ENCODE measurements at places on chromosomes 11 and 22.

DNA sequence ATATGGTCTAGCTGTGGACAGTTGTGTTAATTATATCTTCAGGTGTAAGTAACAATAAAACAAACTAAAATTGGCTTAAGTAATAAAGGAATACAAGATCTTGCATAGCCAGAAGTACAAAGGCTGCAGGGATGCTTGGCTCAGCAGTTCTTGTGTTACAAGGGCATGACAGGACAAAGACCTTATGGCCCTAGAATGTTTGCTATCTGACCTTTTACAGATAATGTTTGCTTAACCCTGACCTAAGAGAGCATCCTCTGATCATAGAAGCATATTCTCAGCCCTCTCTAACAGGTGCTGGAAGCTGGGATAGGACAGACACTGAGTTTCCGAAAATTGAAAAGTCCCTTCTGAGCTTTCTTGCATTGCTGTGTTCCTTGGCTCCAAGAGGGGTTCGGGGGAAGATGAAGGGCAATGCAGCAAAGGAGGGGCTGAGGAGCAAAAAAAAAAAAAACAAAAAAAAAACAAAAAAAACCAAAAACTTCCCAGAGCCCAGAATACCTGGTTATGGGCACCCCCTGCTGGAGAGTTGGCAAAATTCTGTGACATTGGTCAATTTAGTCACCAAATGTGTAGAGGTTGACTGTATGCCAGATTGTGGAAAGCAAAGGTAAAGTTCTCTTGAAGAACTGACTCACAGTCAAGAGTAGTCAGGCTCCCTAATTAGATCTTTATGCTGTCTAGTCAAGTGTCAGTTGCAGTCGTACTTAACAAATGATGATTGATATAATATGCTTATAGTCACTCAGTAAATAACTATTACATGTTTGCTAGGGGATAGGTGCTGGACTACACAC, 10.4 kb upstream of the HIKESHI start:
- DNase-seq: peak; percentile 69

GRCh38 chr11:71311176-71311925, 59.0 kb upstream of the SHANK2 start:
- DNase-seq: no peak

DNA sequence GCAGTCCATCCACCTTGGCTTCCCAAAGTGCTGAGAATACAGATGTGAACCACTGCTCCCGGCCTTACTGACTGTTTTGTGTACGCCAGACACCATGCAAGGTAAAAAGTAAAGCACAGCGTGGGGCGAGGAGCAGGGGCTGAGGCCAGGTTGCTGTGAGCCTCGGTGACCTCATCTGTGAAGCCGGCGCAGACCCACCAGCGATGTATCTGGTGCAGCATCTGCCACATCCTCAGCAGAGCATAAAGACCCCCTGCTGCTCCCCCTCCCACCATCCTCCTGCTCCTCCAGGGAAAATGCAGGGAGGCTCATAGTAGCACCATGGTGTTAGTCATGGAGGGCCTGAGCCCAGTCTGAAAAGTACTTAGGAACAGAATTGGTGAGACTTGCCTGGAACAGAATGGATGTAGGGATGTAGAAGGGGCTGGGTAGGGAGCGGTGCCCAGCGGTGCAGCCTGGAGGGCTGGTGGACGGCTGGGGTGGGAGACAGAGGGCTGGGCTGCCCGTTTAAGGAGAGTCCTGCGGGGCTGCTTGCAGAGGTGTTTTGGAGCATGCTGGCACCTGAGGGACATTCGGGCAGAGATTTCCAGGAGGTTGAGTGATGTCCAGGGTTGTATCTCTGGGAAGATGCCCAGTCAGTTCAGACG, 462.4 kb downstream of the BRD1 start:
- DNase-seq: no peak

- no peak for DNase-seq
Observed at GRCh38 chr11:121253951-121254350, 38.6 kb upstream of the SC5D start.

GRCh38 chr11:8759634-8760033, 77.0 kb downstream of the RPL27A start:
- no peak for DNase-seq

DNA sequence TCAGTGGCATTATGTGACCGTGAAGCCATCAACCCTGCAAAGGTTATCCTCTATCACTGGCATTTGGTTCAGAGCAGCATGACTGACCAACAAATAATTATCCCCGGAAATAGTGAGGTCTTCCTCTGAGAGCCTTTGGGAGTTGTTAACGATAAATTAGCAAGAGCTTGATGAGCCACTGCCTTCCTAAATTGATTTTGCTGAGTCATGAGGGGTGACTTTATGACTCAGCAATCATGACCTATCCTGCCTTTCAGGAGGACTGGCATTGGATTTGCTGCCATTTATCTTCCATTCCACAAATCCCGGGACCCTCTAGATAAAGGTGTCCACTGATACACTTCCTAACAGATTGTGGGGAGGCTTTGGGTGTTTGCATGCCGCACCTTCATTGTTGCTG, 80.8 kb upstream of the MTNR1B start:
- no peak for DNase-seq

- no peak for DNase-seq
Observed at GRCh38 chr11:129373489-129373953, 2.1 kb upstream of the BARX2 start.

DNA sequence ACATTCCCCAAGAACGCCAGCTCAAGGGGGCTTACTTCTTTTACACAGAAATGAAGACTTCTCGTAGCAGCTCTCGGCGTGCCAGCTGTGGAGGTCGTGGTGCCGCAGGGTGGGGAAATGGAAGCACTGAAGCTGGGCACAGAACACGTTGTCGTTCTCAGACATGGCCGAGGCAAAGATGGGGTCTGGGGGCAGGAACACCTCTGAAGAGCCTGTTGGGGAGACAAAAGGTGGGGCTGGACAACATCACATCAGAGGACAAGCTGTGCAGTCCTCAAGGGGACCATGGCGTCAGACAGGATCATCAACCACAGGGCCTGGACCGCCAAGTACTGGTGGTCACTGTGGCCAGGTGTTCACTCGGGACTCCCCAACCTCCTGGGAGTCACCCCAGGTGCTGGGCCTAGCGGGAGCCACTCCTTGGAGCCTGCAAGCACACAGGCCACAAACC, 65.2 kb downstream of the DGCR2 start:
- DNase-seq: no peak

DNA sequence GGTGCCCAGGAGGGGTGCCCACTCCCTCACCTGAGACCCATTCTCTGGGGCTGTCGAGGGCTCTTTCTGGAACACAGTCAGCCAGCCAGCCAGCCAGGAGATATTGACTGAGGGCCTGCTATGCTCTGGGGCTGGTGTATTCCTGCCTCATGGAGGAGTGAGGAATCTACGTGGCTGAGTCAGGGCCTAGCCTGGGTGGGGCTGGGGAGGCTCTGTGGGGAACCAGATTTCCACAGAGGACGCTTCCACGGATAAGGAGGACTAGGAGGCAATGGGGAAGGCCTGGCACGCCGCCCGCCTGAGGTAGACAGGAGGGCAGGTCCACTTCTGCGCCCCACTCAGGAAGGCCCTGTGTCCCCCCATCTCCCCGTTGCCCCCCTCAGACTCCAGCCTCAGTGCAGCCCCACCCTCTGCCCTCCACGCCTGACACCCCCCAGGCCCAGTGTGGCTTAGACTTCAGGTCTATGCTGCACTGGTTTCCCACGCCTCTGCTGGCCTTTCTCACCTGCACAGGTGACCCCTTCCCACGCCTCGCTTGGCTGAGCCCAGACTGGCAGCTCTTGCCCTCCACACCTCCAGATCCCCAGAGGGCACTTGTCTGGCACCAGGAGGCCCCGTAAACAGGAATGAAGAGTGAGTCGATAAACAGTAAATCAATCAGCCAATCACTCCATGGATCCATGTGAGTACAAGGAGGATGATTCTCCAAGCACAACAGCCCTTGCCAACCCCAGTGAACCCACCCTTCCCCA, 37.5 kb downstream of the MACROD1 start:
- DNase-seq: no peak

GRCh38 chr11:122714004-122714403, 58.5 kb downstream of the UBASH3B start:
- no peak for DNase-seq

- no peak for DNase-seq
Observed at GRCh38 chr11:133897331-133897650, 52.0 kb upstream of the SPATA19 start.

DNA sequence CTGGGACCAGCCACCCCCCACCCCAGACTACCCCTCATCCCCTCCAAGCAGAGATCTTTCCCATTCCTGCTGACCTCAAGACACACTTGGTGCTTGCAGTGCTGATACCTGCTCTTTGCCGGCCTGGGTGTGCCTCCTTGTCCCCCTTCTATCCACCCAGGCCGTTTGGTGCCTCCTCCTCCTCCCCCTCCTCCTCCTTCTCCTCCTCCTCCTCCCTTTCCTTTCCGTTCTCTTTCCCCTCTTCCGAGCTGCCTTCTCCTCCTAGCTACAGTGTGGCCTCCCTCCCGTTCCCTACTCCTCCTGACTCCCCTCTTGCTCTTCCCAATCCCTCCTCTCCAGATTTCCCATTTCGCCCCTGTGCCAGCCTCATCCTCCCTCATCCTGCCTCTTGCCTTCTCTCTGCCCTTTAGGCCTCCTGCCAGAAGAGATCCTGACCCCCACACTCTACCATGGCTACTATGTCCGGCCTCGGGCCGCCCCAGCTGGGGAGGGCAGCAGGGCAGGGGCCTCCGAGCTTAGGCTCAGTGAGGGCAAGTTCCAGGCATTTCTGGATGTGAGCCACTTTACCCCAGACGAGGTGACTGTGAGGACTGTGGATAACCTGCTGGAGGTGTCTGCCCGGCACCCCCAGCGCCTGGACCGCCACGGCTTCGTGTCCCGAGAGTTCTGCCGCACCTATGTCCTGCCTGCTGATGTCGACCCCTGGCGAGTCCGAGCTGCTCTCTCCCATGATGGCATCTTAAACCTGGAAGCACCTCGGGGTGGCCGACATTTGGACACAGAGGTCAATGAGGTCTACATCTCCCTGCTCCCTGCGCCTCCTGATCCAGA, 712 bp downstream of the HSPB2 start:
- DNase-seq: no peak

DNA sequence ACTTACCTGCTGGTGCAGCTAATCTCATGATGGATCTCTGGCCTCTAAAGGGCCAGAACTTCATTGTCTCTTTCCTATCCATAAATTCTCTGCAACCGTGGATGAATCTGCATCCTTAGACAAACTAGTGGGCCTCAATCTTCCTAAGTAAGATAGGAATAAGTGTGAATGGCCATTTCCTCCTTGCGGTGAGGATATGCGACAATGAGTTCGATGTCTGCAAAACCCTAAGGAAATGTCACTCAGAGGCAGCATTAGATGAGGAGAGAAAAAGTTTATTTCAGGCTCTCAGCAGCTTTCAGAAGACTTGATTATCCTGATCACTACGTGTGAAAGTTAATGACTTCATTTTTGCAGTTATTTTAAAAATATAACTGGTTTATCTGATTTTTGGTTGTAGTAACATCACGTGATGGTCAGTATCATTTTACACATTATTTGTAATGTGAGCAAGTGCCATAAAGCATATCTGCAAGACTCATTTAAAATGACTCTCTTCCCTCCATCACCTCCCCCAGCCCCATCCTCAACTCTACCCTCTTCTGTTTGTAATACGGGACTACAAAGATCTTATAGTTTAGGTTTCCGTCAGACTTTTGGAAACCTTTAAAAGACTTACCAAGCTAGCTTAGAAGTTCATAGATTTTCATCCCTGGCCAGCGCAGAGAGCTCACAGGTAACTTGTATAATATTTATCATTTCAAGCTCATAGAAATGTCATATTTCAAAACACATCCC, 10.2 kb downstream of the GRAP2 start:
- no peak for DNase-seq

DNA sequence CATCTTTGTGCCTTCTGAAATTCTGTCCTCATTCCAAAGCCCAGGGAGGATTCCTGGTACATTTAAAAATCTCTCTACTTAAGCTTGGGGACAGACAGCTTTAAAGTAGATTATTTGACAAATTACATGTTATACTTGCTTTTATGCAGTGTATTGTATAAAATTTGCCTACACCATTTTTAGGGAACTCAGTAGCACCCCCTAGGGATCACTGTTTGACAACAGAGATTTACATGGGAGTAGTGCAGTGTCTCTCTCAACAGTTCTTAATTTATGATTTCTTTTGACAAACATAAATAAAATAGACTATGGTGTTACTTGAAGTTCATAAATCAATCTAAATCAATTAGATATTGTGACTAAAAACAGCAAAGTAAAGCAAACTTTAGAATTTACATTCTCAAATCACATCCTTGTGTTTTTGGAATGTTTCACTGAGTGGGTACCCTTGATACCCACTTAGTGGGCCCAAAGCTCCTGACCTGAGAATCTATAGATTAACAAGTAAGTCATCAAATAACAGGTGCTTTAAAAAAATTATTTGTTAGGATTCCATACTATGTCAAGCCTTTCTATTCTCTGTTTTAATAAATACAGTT, 428.8 kb downstream of the DYNC2H1 start:
- DNase-seq: no peak

GRCh38 chr22:28442711-28443525, 236.7 kb downstream of the TTC28 start:
- no peak for DNase-seq

DNA sequence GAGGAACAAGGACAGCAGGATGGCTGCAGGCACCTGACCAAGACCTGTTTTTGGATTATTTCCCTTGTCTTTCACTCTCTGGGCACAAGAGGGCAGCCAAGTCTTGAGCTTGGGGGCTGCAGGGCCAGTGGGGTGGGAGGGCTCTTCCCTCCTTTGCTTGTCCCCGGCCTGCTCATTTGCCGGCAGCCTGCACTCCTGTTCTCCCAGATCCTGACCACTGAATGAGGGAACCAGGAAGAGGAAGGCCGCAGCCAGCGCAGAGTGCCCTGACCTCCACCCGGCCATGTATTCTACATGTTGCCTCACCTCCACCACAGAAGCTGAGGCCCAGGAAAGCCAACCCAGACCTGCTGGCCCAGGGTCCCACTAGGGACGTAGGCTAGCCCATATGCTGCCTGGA, 15.5 kb upstream of the NNMT start:
- peak; percentile 8 for DNase-seq

GRCh38 chr11:123559523-123559955, 94.9 kb downstream of the SCN3B start:
- DNase-seq: no peak

DNA sequence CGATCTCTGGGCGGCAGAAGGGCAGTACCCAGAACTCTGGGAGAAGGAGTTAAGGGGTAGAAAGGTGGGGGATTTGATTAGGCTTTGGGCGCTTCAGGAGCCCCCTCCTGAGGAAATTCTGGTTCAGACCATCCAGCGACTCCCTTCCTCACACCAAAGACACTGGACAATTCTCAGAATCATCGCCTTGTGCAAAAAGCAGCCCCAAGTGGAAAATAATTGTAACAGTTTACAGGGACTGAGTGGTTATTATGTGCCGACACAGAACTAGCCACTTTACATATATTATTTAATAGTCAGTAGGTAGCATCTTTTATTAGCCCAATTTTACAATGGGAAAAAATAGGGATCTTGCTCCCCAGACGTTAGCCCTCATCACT, 662 bp upstream of the TRIM3 start:
- DNase-seq: no peak

- no peak for DNase-seq
Observed at GRCh38 chr11:72561856-72562255, 112.4 kb downstream of the PDE2A start.
